ENCODE measurements at places on chromosomes 7 and 10.

- no peak for DNase-seq
Measured at GRCh38 chr7:158317238-158318205, 270.1 kb downstream of the PTPRN2 start.

GRCh38 chr7:119472408-119473038 is 800.5 kb upstream of the KCND2 start:
- DNase-seq, result no peak

DNA sequence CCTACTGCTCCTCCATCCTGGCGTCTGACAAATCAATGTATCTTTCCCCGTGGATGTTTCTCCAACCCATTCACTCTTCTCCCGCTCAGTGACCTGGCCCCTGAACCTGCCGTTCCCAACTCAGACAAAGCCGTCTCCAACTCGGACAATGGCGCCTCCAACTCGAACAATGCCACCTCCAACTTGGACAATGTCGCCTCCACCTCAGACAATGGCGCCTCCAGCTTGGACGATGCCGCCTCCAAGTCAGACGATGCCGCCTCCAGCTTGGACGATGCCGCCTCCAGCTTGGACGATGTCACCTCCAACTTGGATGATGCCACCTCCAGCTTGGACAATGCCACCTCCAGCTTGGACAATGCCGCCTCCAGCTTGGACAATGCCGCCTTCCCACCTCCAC is 608.6 kb downstream of the DNAJB6 start:
- DNase-seq, result no peak

GRCh38 chr7:121342631-121343030 is 13.8 kb downstream of the WNT16 start:
- DNase-seq, result no peak

- DNase-seq, result no peak
Measured at GRCh38 chr7:139047970-139048369, 12.1 kb upstream of the ZC3HAV1L start.

DNA sequence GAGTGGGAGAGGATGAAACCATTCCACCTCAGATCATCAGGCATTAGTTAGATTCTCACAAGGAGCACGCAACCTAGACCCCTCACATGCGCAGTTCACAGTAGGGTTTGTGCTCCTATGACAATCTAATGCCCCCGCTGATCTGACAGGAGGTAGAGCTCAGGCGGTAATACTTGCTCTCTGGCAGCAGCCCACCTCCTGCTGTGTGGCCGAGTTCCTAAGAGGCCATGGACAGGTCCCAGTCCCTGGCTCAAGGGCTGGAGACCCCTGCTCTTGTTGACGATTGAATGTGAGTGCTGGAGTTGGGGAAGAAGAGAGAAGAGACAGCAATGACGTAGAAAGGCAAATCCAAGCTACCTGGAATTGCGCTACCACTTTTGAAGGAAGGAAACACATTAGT is 267.2 kb downstream of the TFEC start:
- DNase-seq, result no peak

DNA sequence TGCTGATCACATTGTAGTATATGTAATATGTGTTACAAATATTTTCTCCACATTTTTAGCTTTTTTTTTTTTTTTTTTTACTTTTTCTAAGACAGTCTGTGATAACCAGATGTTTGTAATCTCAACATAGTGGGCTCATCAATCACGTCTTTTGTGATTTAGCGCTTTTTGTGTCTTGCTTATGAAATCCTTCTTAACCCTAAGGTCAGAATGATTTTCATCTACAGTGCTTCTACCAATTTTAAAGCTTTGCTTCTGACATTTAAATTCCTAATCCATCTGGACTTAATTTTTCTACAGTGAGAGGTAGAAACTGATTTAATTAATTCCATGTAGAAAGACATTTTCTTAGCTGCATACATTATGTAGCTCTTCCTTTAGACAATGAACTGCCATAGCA is 626.4 kb downstream of the TNS3 start:
- DNase-seq, result no peak

DNA sequence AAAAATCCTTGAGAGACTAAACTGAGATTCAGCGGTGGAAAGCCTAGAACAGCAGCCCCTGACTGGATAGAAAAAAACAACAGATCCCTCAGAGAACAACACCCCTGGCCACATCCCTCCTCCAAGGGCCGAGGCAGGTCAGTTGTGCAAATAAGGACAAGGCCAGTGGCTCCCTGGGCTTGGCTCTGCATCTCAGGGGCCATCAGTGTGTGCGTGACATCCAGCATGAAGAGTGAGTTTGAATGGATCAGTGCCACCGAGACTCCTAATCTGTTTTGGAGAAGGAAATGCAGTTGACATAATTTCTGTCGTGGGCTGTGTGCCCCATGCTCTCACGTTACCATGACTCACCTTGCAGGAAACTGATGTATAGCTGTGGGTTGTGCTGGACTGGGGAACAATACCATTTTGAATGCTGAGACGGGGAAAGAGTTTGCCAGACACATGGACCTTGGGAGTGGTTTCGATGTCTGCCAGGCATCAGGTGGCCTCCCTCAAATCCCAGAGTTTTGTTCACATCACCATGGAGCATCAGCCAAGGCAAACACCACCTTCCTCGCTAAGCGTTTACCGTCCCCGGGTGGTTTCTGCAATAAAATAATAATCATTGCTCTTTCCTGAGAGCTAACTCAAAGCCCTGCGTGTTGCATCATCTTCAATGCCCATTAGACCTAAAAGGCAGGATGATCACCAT is 153.2 kb upstream of the FZD8 start:
- peak; percentile 0 for DNase-seq

GRCh38 chr7:83065714-83066113 is 97.0 kb downstream of the PCLO start:
- peak; percentile 30 for DNase-seq
